Daoy (cell line): ENCODE measurements at places on chromosomes 12 and 14. TPM values are rescaled to one million over a fixed set of nuclear protein-coding genes. Genes with fewer than 3 reads are reported as not detected.

The ZDHHC22 gene
- not detected in 2 replicates for total RNA-seq

DNA sequence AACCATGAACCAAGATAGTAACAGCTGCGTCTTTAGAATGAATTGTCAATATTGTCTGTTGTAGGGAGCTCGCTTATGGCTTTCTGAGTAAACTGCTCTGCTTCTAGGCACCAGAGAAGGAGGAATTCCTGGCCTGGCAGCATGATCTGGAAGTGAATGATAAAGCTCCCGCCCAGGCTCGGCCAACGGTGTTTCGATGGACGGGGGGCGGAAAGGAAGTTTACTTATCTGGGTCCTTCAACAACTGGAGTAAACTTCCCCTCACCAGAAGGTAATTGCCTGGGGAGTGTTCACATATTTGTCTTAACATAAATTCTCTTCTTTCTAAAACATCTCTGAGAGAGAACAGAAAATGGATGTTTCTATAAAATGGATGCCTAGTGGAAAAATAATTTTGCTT lies 4.3 kb downstream of the PRKAB1 start:
- DNase-seq, result no peak

The SMCO2 gene
- not detected in 2 replicates for total RNA-seq

- no peak for DNase-seq
Measured at GRCh38 chr14:102793531-102794328, 16.5 kb downstream of the TRAF3 start.

GRCh38 chr12:48866052-48866711 lies 512 bp upstream of the RND1 start:
- no peak for DNase-seq

- DNase-seq, result no peak
Measured at GRCh38 chr14:69917287-69917686, 38.1 kb downstream of the SMOC1 start.

The LRTM2 gene
- total RNA-seq, result 0.36 TPM in 1 of 2 replicates, not detected in the other

DNA sequence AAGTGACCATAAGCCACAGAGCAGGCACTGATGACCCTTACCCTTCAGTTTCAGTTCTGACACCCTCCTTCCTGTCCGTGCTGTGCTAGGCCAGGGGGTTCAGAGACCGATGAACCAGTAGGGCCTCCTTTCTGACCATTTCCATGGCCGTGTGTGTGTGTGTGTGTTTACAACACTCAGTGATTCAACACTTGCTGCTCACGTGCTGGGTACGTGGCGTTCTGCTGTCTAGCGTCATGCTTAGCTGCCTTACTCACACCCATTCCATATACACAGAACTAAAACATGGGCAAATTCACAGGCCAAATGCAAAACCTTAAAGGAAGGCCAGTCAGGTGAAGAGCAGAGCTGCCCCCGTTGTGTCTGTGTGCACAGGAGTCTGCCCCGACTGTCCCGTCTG lies 67.5 kb downstream of the DNAH10 start:
- peak; percentile 20 for DNase-seq

The PDE3A gene
- 0.17 and 0.57 TPM in 2 replicates for total RNA-seq

- no peak for DNase-seq
Measured at GRCh38 chr14:42323426-42323825, 716.8 kb downstream of the LRFN5 start.
